ENCODE measurements at places on chromosomes 3 and 15. TPM values are rescaled to one million over a fixed set of nuclear protein-coding genes. Genes with fewer than 3 reads are reported as not detected.

GRCh38 chr15:70427167-70428120 lies 329.7 kb upstream of the TLE3 start:
- no peak for DNase-seq
- no peak overlapping the region for H3K4me3 ChIP-seq
- no peaks in the 10 kb centered on the region for H3K4me1 ChIP-seq
- H3K36me3 ChIP-seq: no peaks in the 10 kb centered on the region
- no peaks in the 10 kb centered on the region for H3K27me3 ChIP-seq

GRCh38 chr15:68404056-68404798 lies 27.7 kb downstream of the ITGA11 start:
- no peak overlapping the region for H3K27ac ChIP-seq
- no peaks in the 10 kb centered on the region for H3K4me1 ChIP-seq
- no peak for DNase-seq
- no peak overlapping the region for H3K4me3 ChIP-seq

GRCh38 chr15:31385736-31386135 lies 59.1 kb downstream of the KLF13 start:
- H3K27ac ChIP-seq: no peak overlapping the region
- no peaks in the 10 kb centered on the region for H3K36me3 ChIP-seq
- no peak for DNase-seq
- H3K4me1 ChIP-seq: peaks cover 2% of the 10 kb centered on the region
- H3K27me3 ChIP-seq: no peaks in the 10 kb centered on the region
- H3K4me3 ChIP-seq: no peak overlapping the region

DNA sequence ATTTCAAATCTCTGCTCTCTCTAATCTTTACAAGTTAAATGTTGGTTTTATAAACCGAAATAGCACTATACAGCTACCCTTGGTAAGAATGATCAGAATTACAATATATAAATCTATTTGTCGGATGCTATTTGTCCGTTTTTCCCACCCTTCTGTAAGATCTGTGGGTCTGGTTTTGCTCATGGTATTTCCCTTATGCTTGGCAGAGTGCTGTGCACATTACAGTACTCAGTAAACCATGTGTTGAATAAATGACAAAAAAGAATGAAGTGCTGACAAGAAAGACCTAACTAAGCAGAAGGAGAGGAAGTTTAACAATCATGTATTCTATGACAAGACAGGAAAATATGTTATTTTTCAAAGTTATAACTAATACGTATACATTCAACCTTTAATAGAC lies 827.2 kb downstream of the ROBO1 start:
- no peaks in the 10 kb centered on the region for H3K27me3 ChIP-seq
- no peaks in the 10 kb centered on the region for H3K4me1 ChIP-seq
- DNase-seq: no peak
- H3K36me3 ChIP-seq: no peaks in the 10 kb centered on the region
- H3K27ac ChIP-seq: no peak overlapping the region

DNA sequence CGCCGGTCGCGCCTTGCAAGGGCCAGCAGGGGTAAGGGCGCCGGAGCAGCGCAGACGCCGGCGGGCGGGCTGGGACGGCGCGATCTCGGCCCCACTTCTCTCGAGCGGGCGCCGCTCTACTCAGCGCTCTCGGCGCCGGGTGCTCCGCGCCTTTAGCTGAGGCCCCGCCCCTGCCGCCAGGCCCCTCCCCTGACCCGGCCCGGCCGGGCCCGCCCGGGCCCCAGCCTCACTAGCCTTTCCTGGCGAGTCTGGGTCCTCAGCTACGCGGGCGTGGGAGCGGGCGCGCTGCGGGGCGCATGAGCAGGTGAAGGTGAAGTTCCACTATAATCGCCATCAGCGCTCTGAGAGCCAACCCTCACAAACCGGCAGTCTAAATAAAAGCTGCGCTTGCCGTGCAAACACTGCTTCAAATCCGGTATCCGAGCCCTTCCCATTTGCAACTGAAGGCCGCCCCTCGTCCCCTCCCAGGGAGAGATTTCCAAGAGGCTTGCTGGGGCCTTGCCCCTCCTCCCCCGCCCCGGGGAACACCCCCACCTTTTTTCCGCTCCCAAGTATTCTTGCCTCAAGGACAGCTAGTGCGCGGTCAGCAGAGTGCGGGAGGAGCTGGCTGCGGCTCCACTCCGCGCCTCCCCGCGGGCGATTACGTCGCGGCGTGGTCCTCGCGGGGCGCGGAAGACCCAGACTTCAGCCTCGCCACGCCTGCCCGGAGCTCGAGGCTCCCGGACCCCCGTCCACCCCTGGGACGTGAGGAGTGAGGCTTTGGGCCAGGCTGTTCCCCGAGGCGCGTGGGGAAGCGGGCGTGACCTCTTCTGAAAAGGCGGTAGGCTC lies at the start of gene RPP25:
RPP25 (minus strand) TSS at position 125 of the 828 bp plus-strand sequence. CDS start 189 bp downstream, outside the sequence.
- no peaks in the 10 kb centered on the region for H3K36me3 ChIP-seq
- peak within 1 kb of the TSS; percentile 36 for H3K27ac ChIP-seq
- H3K4me1 ChIP-seq: peaks cover 18% of the 10 kb centered on the region
- peak within 1 kb of the TSS; percentile 64 for H3K4me3 ChIP-seq

Gene AMIGO3
- not detected for total RNA-seq

Gene SLC30A4
- total RNA-seq: 2.1 TPM

GRCh38 chr3:73605412-73605811 lies 19.3 kb downstream of the PDZRN3 start:
- DNase-seq: no peak
- H3K27me3 ChIP-seq: no peaks in the 10 kb centered on the region
- no peak overlapping the region for H3K27ac ChIP-seq
- H3K36me3 ChIP-seq: no peaks in the 10 kb centered on the region
- no peaks in the 10 kb centered on the region for H3K4me1 ChIP-seq

Gene ZMYND10
- 0.33 TPM for total RNA-seq

GRCh38 chr3:124168271-124168670 lies 176.3 kb upstream of the ROPN1 start:
- no peak overlapping the region for H3K4me3 ChIP-seq
- DNase-seq: no peak
- no peak overlapping the region for H3K27ac ChIP-seq
- H3K36me3 ChIP-seq: no peaks in the 10 kb centered on the region
- H3K27me3 ChIP-seq: no peaks in the 10 kb centered on the region
- H3K4me1 ChIP-seq: no peaks in the 10 kb centered on the region

GRCh38 chr15:73854265-73854664 lies 19.1 kb upstream of the TBC1D21 start:
- H3K27me3 ChIP-seq: no peaks in the 10 kb centered on the region
- H3K36me3 ChIP-seq: no peaks in the 10 kb centered on the region
- H3K4me1 ChIP-seq: no peaks in the 10 kb centered on the region
- no peak overlapping the region for H3K4me3 ChIP-seq

GRCh38 chr15:71687902-71688508 lies 122.3 kb upstream of the NR2E3 start:
- no peak for DNase-seq
- H3K4me1 ChIP-seq: no peaks in the 10 kb centered on the region
- no peaks in the 10 kb centered on the region for H3K36me3 ChIP-seq
- no peak overlapping the region for H3K4me3 ChIP-seq
- no peaks in the 10 kb centered on the region for H3K27me3 ChIP-seq

DNA sequence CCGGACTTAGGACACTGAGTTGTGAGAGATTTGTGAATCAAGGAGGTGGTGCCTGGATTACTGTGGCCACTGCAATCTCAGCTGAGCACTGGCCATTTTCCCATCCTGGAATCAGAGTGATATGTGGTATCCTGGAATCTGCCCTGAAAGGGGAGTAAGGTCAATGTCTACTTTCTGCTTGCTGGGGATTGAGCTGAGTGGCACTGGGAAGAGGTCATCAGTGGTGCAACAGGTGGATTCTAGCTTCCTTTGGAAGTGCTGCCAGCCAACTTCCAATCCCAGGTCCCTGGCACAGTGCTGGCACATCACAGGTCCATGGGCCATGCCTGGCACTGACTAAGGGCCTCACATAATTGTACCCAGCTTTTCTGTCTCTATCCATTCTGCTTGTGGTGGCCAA lies 20.6 kb upstream of the TSEN2 start:
- H3K36me3 ChIP-seq: no peaks in the 10 kb centered on the region
- H3K27ac ChIP-seq: peak overlapping the region; percentile 6
- peak; percentile 87 for DNase-seq
- no peaks in the 10 kb centered on the region for H3K27me3 ChIP-seq
- no peaks in the 10 kb centered on the region for H3K4me1 ChIP-seq
- no peak overlapping the region for H3K4me3 ChIP-seq

Data from right lobe of liver (tissue), 6 donors.